SJCRH30 (cell line): ENCODE measurements at places on chromosomes 2 and 18. TPM values are rescaled to one million over a fixed set of nuclear protein-coding genes. Genes with fewer than 3 reads are reported as not detected.

Gene ADGRF3
- 0.14 and 0.71 TPM in 2 replicates for total RNA-seq

Gene UGT1A10
- total RNA-seq = not detected in 2 replicates

GRCh38 chr2:163369111-163369510, 366.7 kb downstream of the FIGN start:
- no peaks in the 10 kb centered on the region for H3K27me3 ChIP-seq
- no peaks in the 10 kb centered on the region for H3K4me1 ChIP-seq
- H3K27ac ChIP-seq = no peak overlapping the region
- DNase-seq = no peak
- H3K4me3 ChIP-seq = no peak overlapping the region

GRCh38 chr18:24632158-24632988, 171.9 kb downstream of the HRH4 start:
- peaks cover 9% of the 10 kb centered on the region; the same call in 1 of the 2 replicates for H3K4me1 ChIP-seq
- H3K4me3 ChIP-seq = peak overlapping the region; percentile 19
- no peaks in the 10 kb centered on the region for H3K36me3 ChIP-seq
- H3K27me3 ChIP-seq = no peaks in the 10 kb centered on the region

DNA sequence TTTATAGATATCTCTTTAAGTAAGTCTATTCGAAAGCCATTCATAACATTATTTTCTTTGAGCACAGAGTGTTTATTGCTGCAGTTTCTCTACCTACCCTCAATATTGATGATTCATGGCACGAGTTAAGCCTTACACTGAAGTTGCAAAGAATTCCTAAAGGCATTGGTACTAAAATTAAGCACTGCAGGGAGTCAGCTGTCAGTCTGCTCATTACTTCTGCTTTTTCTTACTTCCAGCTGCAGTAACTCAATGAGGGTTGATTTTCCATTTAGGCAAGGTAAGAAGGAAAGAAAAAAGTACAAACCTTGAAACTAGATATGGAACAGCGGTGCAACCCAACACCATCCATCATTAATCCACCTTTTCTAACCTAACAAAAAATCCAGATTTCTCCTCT, 65.2 kb downstream of the RNF152 start:
- peaks cover 26% of the 10 kb centered on the region for H3K4me1 ChIP-seq
- DNase-seq = no peak
- no peak overlapping the region for H3K4me3 ChIP-seq

GRCh38 chr2:10297959-10298531, 4.7 kb upstream of the HPCAL1 start:
- H3K4me1 ChIP-seq = peaks cover 13% of the 10 kb centered on the region
- H3K27ac ChIP-seq = peak overlapping the region; percentile 83
- no peaks in the 10 kb centered on the region for H3K36me3 ChIP-seq
- peak; percentile 97 for DNase-seq
- no peak overlapping the region for H3K4me3 ChIP-seq

DNA sequence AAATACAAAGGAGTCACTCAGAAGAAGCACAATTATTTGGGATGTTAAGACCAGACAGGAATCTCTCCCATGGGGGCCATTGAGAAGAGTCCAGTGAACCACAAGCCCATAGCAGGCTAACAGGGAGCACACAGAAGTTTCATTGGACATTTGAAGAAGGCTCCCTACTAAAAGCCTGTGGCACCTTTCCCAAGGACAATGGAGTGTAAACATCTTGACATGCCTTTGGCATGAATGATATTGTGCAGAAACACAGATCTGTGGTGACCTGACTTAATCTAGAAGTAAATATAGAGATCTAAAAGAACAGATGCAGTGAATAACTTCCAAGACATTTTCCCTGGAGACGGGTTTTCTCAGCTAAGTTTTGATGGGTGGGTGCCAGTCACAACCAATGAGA, 221.5 kb downstream of the EPHA4 start:
- H3K36me3 ChIP-seq = no peaks in the 10 kb centered on the region
- no peaks in the 10 kb centered on the region for H3K27me3 ChIP-seq
- H3K4me1 ChIP-seq = no peaks in the 10 kb centered on the region
- H3K4me3 ChIP-seq = no peak overlapping the region
- DNase-seq = peak; percentile 5

GRCh38 chr2:74375838-74376237, 4.3 kb downstream of the DCTN1 start:
- peaks cover 9% of the 10 kb centered on the region for H3K36me3 ChIP-seq
- H3K27me3 ChIP-seq = no peaks in the 10 kb centered on the region
- DNase-seq = no peak
- no peaks in the 10 kb centered on the region; the same call in 1 of the 2 replicates for H3K4me1 ChIP-seq
- H3K4me3 ChIP-seq = no peak overlapping the region
- H3K27ac ChIP-seq = no peak overlapping the region

DNA sequence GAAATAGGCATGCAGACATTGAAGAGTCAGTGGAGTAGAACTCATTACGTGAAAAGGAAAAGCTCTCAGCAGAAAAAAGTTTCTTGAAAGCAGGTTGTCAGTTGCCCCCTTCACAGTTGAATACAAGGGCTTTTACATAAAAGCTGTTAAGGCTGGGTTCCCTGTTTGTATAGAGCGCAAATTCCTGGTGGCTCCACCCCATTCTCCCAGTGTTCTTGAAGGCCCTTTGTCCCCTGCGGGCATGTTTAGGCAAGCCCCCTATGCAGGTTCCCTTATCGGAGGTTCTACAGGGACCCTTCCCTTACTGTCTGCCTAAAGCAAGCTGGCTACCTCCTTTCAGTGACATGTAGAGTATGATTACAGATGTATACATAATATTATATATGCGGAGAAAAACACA, 497.2 kb upstream of the SYT4 start:
- H3K27me3 ChIP-seq = no peaks in the 10 kb centered on the region
- no peaks in the 10 kb centered on the region for H3K36me3 ChIP-seq
- H3K4me3 ChIP-seq = no peak overlapping the region
- no peak overlapping the region for H3K27ac ChIP-seq
- no peaks in the 10 kb centered on the region for H3K4me1 ChIP-seq

GRCh38 chr2:172082944-172083627, 2.2 kb upstream of the DLX1 start:
- no peak overlapping the region for H3K27ac ChIP-seq
- H3K27me3 ChIP-seq = no peaks in the 10 kb centered on the region
- no peaks in the 10 kb centered on the region for H3K36me3 ChIP-seq
- no peaks in the 10 kb centered on the region for H3K4me1 ChIP-seq

- H3K4me1 ChIP-seq = peaks cover 11% of the 10 kb centered on the region
- DNase-seq = no peak
- no peaks in the 10 kb centered on the region for H3K36me3 ChIP-seq
- no peaks in the 10 kb centered on the region for H3K27me3 ChIP-seq
- peak overlapping the region; percentile 75 for H3K27ac ChIP-seq
- peak overlapping the region; percentile 41 for H3K4me3 ChIP-seq
Measured at GRCh38 chr2:159136391-159136790, 150.1 kb downstream of the WDSUB1 start.
